ENCODE measurements at places on chromosomes 12 and 14. TPM values are rescaled to one million over a fixed set of nuclear protein-coding genes. Genes with fewer than 3 reads are reported as not detected.

The KRT4 gene
- total RNA-seq: not detected

The SGPP1 gene
- 34.6 TPM for total RNA-seq

The USP44 gene
- 0.44 TPM for total RNA-seq

The CTSG gene
- not detected for total RNA-seq

The JKAMP gene
- total RNA-seq: 116 TPM

The INHBE gene
- total RNA-seq: 2.5 TPM

The APPL2 gene
- total RNA-seq: 519 TPM

The MEG3 gene
- 39.1 TPM for total RNA-seq

The HOXC12 gene
- 11.0 TPM for total RNA-seq

The TSPAN19 gene
- not detected for total RNA-seq

The TC2N gene
- total RNA-seq: 0.05 TPM

The PIANP gene
- not detected for total RNA-seq

The PPM1H gene
- total RNA-seq: 9.6 TPM

The RNASE2 gene
- not detected for total RNA-seq

The OLR1 gene
- 32.4 TPM for total RNA-seq

The VSX2 gene
- total RNA-seq: not detected

The KRT6B gene
- total RNA-seq: not detected

The RIC8B gene
- 14.0 TPM for total RNA-seq

The SERPINA4 gene
- total RNA-seq: not detected

The RPS26 gene
- total RNA-seq: 622 TPM

The GLIPR1L2 gene
- 0.13 TPM for total RNA-seq

The OTX2 gene
- not detected for total RNA-seq

The CLMN gene
- total RNA-seq: 4.7 TPM

The MFAP5 gene
- total RNA-seq: 2.3 TPM

The TTC5 gene
- 20.7 TPM for total RNA-seq

The KRT82 gene
- not detected for total RNA-seq

The GALNT8 gene
- total RNA-seq: not detected

The DNAH10 gene
- 1.00 TPM for total RNA-seq

The KRT71 gene
- total RNA-seq: not detected

The SLC6A13 gene
- total RNA-seq: not detected

The ENDOU gene
- total RNA-seq: not detected

The TAS2R50 gene
- total RNA-seq: not detected

The ABCD2 gene
- total RNA-seq: not detected

The NPFF gene
- total RNA-seq: not detected

The KITLG gene
- total RNA-seq: 3.1 TPM

The NKX2-1 gene
- not detected for total RNA-seq

The MED13L gene
- total RNA-seq: 69.5 TPM

The CLEC1B gene
- not detected for total RNA-seq

The TBC1D30 gene
- total RNA-seq: not detected

The CYP46A1 gene
- total RNA-seq: 0.22 TPM

The IFNG-AS1 gene
- total RNA-seq: not detected

The FAM181A gene
- total RNA-seq: not detected

The PLA2G1B gene
- total RNA-seq: not detected

The PLEKHD1 gene
- not detected for total RNA-seq

The TBX5 gene
- not detected for total RNA-seq

The GPD1 gene
- not detected for total RNA-seq

The LYSET gene
- total RNA-seq: 7.8 TPM

The CARMIL3 gene
- total RNA-seq: not detected

The CIT gene
- total RNA-seq: 33.7 TPM

The AKAP6 gene
- total RNA-seq: 3.8 TPM

The KRT2 gene
- not detected for total RNA-seq

The KLHDC1 gene
- total RNA-seq: 1.3 TPM

The FAM186B gene
- total RNA-seq: 0.06 TPM

The DLK1 gene
- not detected for total RNA-seq
